ENCODE measurements at places on chromosomes 4 and X.

DNA sequence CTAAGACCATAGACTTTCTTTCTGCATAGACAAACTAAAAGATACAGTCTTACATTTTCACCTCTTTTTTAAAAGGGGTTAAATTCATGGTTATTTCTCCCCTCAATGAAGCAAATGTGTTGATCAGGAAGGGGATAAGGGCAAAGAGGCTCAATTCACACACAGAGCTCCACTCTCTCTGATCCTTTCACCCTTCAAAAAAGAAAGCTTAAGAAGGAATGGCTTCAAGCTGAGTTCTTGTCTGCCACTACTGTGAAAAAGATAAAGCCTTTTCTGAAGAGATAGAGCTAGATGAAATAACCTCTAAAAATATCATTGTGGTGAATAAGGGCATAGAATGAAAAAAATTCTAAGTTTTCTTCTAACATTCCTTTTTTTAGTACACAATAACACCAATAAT is 28.3 kb downstream of the SEPSECS start:
- DNase-seq = no peak

DNA sequence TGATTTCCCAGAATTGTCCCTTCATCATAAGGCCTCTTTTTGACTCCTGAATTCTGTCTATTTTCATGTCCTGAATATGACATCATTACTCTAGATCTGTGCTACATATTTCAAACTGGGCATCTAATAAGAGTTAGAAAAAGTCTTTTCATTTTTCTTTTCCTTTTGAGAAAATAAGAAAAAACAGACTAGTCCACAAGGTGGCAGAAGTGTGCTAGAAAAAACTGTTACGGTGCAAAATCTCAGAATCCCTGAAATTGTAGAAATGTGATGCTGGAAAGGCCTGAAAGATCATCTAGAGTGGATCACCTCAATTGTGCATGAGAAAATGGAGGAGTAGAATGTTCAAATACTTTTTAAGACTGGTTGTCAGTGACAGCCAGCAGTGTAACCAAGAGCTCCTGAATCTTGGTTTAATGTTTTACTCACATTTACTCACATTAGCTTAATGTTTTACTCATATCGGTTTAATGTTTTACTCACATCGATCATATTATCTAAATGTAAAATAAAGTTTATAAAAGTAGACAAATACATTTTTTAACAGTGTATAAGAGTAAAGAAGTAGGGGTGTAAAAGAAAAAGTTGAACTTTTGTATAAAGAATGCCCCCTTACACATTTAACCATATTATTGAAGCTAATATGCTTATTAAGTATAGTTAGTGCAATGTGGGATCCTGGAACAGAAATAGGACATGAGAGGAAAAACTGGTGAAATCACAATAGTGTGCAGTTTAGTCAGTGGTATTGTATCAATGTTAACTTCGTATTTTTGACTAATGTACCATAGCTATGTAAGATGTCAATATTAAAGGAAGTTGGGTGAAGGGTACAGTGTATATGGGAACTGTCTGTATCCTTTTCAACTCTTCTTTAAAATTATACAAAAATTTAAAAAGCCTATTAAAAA is 15.2 kb downstream of the ASB11 start:
- DNase-seq = peak; percentile 17

DNA sequence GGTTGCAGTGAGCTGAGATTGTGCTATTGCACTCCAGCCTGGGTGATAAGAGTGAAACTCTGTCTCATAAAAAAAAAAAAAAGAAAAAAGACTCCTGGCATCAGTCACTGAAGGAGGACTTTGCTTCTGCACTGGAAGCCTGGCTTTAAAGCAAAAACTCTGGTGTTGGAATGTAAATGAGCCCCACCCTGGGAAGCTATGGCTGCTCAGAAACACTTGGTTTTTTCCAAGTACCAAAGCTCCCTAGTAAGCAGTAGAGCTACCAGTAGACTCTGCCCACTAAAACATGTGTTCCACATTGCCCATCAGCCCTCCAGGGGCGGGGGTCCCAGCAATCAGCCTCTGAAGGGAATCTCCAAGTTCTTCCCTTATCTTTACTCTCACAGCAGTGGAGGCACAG is 154.4 kb downstream of the SHROOM3 start:
- DNase-seq = peak; percentile 95

DNA sequence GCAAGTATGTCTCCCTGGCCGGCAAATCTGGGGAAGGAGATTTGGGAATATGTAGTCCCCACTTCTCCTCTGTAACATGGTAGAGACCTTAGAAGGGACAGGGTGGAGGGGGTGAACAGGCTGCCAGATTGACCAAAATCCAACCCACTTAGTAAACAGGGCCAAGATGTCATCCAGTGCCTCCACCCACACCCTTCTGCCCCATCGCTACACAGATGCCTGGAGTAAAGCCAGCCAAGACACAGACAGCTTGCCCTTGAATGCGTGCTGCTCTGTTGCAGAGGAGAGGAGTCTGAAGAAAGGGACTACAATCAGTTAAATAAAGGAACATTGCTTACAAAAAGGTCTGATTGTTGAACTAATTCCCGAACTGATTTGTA is 160.1 kb upstream of the LDB2 start:
- DNase-seq = peak; percentile 81

DNA sequence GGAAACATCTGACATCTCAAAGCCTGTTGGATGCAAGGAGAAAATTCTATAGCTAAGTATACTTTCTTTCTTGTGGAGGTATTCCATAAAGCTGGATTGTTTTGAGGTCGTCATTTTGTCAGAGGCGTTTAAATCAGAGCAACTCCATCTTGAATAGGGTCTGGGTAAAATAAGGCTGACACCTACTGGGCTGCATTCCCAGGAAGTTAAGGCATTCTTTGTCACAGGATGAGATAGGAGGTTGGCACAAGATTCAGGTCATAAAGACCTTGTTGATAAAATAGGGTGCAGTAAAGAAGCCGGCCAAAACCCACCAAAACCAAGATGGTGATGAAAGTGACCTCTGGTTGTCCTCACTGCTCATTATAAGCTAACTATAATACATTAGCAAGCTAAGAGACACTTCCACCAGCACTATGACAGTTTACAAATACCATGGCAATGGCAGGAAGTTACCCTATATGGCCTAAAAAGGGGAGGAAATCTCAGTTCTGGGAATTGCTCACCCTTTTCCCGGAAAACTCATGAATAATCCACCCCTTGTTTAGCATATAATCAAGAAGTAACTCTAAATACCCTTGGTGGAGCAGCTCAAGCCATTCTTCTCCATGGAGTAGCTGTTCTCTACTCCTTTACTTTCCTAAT is 11.9 kb downstream of the HSD17B13 start:
- no peak for DNase-seq

GRCh38 chrX:150680974-150681373 is 12.2 kb upstream of the MTMR1 start:
- DNase-seq = no peak

GRCh38 chr4:147012059-147012707 is 66.5 kb upstream of the TTC29 start:
- no peak for DNase-seq

DNA sequence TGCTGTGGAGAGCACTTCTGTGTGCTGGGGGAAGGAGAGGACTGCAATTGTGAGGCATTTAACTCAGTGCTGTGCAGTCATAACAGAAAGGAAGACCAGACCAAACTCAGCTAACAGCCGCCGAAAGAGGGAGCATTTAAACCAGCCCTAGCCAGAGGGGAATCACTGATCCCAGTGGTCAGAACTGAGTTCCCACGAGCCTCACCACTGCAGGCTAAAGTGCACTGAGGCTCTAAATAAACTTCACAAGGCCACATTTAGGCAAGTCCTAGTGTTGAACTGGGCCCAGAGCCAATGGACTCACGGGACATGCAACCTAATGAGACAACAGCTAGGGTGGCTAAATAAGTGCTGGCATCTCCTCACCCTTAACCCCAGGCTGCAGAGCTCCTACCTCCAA is 20.4 kb downstream of the IQCM start:
- no peak for DNase-seq

- DNase-seq = no peak
Observed at GRCh38 chr4:89008166-89008565, 48.8 kb downstream of the FAM13A start.

DNA sequence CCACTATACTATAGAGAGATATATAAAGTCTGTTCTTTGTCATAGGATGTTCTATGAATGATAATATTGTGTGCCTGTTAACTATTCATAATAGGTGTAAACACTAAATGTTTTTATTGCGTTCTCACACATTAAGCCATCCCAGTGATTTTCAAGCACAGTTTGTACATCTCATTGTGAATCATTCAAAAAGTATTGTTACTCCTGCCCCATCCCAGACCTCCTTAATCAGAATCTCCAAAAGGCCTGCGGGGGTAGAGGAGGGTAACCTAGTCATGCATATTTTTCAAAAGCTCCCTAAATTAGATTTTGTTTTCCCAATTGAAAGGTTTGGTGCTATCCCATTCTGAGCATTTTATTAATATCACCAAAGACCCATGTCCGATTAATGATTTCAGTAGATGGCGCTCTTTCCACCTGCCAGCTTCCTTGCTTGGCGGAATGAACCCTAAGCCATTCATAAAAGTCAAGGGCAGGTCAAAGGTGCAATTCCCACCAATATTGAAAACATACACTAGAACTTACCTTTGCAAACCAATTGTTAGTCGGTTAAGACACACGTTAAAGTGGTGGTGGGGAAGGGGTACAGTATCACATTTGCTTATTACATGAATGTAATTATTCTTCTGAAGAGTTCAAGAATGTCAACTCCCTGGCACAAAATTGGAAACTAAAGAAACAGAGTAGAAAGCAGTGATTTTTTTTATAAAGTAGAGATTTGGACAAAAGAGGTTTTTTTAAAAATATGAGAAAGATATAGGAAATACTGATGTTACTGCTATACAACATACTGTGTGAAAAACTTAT is 5.8 kb upstream of the TET2 start:
- DNase-seq = peak; percentile 31

DNA sequence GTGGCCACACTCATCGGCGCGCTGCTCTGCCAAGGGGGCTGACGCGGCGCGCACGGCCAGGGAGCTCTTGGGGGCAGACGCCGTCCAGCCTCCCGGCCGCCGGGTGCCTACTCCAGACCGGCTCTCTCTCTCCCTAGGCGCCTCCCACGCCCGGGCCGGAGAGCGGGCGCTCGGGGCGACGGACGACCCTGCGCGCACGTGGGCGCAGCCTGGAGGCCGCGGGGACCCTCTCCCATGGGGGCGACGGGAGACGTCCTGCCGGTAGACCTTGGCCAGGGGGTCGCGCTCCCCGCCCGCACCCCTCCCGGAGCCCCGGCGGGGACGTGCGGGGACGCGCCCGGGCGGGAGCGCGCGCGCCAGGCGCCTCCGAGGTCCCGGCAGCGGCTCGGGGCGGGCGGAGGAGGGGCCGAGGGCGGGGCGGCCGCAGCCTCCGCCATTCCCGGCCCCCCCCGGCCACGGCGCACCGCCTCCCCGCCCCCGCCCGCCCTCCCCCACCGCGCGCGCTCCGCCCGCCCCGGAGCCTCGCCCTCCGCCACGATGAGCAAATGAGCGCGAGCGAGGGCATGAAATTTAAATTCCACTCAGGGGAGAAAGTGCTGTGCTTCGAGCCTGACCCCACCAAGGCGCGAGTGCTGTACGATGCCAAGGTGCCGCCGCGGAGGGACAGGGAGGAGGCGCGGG is at the start of gene MSL3:
Gene MSL3 (plus strand): TSS at position 519 of the 681 bp plus-strand sequence. CDS start 27 bp downstream, at position 546.
- DNase-seq = peak; percentile 69

DNA sequence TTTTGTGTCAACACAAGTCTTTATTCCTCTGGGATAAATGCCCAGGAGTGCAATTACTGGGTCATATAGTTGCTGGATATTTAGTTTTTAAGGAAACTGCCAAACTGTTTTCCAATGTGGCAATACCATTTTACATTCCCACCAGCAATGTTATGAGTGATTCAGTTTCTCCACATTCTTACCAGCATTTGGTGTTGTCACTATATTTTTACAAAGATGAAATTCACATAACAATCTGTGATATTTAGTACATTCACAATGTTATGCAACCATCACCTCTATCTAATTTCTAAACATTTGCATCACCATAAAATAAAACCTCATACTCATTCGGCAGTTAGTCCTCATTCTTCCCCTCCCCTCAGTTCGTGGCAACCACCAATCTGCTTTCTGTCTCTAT is 75.0 kb downstream of the MAMLD1 start:
- peak; percentile 65 for DNase-seq

GRCh38 chr4:156961196-156962057 is 10.2 kb downstream of the PDGFC start:
- no peak for DNase-seq

GRCh38 chr4:89285745-89286144 is 21.9 kb downstream of the GPRIN3 start:
- no peak for DNase-seq

All from AG10803 (cell line).